ENCODE measurements at places on chromosomes 11 and 22.
A peak's percentile ranks its signal among the peaks of the same experiment; 100 is the strongest.

GRCh38 chr11:96241331-96241841 lies 101.6 kb downstream of the MAML2 start:
- DNase-seq = no peak

DNA sequence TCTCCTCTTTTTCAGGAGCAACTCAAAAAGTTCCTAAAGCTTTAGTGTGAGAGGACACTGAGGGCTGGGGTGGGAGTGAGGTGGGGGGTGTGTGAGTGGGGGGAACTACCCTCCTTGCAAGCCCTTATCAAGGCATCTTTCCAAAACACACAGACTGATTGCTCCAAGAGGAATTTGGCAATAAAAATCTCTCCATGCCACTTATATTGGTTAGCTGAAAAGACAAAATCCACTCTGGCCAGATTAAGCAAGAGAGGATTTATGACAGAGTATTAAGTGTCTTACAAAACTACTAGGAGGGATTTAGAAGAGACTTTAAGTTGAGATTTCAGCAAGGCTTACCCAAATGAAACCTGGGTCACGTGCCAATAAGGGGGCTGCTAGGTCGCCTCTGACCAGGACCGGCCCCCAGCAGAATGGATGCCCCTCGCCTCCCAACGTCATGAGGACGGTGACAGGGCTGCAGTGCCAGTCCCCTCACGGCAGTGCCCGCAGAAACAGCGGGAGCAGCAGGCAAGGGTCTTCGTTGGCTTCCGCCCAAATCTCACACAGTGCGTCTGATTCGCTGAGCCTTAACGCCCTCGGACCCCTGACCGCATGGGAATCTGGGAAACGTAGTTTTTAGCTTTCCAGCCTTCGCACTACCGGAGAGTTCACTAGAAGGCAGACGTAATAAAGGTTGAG lies 22.1 kb upstream of the CTR9 start:
- DNase-seq = no peak

- DNase-seq = peak; percentile 79
These were observed 75.4 kb downstream of the MAML2 start for GRCh38 chr11:96267496-96268032.

GRCh38 chr22:43326331-43327156 lies 16.6 kb downstream of the SCUBE1 start:
- no peak for DNase-seq

DNA sequence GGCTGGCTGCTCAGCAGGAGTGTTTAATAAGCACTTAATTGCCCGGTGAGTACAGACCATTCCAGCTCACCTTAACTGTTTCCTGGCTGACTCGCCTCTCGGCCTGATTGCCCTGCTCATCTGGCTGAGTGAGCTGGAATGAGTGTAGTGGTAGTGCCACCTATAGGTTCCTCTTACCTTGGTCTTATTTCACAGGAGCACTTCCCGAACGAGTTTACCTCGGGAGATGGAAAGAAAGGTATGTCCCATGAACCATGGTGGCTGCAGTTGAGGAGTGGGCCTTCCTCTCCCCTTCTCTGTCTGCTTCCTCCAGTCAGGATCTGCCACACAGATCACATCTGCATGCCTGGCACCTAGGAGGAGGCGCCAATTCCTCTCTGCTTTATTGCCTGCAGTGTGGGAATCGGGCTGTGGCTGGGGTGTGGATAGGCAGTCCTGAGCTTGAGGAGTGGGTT lies 26.7 kb downstream of the UPB1 start:
- DNase-seq = peak; percentile 66

DNA sequence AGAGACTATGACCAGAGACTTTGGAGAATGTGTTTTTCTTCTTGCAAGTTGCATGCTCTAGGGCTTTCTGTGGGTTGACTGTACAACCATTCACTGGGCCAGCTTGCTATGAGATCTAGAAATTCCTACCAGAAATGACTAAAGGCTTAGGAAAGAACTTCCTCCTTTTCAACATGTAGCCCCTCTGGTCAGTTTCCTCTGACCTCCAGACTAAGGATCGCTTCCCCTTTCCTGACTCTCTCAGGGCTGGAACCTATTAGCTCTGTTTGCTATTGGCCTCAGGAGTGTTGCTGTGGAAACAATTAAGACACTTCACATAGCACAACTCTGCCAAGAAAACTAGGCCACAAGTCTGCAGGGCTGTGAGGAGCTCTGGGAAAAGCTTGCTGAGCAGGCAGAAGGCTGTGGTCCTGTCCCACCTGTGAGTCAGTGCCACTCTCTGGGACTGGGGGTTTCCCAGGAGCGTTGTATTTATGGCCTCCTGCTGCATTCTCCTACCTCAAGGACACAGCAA lies 10.7 kb downstream of the CRY2 start:
- DNase-seq = no peak

- DNase-seq = no peak
These were observed 135.2 kb downstream of the TTC28 start for GRCh38 chr22:28544431-28544868.

All from activated CD8-positive, alpha-beta T cell treated with anti-CD3 and anti-CD28 coated beads for 36 hours (primary cell).